ENCODE measurements at places on chromosomes 13 and 19.

DNA sequence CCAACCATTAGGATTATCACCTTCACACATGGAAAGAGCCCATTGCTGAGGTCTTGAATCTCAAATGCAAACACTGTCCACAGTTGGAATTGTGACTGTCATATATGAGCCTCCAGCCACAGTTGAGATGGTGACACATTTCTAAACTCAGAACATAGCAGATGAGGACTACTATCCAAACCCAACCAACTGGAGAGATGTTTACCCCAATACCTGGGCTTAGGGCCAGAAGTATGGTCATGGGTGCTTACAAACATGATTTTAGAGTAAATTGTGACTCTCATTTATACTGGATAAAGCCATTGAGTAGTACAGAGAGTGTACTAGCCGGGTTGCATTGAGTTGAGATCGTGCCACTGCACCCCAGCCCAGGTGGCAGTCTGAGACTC, 14.0 kb upstream of the ZNF681 start:
- no peak for DNase-seq

GRCh38 chr13:35474496-35475211, 1.8 kb downstream of the MAB21L1 start:
- DNase-seq = no peak

DNA sequence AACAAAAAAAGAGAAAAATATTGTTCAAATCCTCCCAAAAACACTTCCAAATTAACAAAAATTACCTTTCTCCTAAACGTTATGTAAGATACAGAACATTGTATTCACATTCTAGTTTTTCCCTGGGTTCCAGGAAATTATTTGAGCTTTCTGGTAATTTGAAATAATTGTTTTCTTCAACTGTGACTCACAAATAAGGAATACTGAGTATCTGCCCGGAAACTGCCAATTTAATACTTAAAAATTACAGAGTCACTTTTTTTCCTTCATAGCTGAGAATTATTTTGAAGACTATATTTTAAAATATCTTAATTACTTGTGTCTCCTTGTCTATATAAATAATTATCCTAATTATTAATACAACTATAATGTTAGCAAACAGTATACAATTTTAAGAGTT, 709.0 kb upstream of the ARGLU1 start:
- no peak for DNase-seq

- no peak for DNase-seq
Measured at GRCh38 chr19:3955688-3956087, 15.2 kb downstream of the DAPK3 start.

GRCh38 chr19:47376589-47377144, 27.6 kb downstream of the DHX34 start:
- no peak for DNase-seq

DNA sequence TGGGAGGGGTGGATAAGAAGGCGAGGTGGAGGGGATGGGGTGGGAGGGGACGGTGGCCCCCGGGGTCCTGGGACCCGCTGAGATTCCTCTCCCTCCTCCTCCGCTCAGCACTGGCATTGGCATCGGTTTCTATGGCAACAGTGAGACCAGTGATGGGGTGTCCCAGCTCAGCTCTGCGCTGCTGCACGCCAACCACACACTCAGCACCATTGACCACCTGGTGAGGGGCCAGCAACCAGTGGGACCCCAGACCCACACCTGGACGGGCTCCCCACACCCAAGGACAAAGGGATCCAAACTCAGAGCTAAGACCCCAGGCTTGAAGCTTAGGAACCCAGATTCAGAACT, 5.9 kb downstream of the TTYH1 start:
- no peak for DNase-seq

GRCh38 chr19:22532388-22533300, 101.5 kb upstream of the ZNF492 start:
- DNase-seq = no peak

GRCh38 chr13:99982731-99983498, 1.3 kb downstream of the ZIC2 start:
- DNase-seq = no peak

DNA sequence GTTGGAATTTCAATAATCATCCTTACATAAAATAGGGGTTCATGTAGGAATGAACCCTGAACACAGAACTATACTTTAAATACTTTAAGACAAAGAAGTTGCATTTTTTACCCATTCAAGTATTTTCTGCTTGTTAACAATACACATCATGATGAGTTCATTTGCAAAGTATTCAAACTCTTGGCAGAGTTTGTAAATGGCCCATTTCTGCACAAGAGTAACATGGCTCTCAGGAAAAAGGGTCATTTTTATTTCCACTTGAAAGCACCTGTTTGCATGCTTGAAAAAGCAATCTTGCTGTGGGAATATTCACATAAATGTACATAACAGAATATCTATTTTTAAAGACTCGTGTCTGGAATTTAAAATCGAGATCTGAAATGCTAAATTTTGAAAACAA, 18.1 kb downstream of the ESD start:
- no peak for DNase-seq

- DNase-seq = no peak
Measured at GRCh38 chr19:49676136-49676783, 811 bp upstream of the PRMT1 start.

DNA sequence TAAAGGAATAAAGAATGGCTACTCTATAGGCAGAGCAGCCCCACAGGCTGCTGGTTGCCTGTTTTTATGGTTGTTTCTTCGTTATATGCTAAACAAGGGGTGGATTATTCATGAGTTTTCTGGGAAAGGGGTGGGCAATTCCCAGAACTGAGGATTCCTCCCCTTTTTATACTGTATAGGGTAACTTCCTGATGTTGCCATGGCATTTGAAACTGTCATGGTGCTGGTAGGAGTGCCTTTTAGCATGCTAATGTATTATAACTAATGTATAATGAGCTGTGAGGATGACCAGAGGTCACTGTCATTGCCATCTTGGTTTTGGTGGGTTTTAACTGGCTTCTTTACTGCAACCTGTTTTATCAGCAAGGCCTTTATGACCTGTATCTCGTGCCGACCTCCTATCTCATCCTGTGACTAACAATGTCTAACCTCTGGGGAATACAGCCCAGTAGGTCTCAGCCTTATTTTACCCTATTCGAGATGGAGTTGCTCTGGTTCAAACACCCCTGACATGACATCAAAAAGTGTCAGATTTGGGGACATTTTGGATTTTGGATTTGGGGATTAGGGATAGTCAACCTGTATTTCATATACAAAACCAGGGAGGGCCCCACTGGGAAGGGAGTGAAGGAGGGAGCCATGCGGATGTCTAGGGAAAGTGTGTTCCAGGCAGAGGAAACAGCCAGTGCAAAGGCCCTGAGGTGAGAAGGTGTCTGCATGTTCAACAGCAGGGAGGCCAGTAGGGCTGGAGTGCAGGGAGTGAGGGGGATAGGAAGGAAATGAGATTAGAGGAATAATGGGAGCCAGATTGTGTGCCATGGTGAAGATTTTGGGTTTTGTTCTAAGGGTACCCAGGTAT, 10.9 kb downstream of the FXYD5 start:
- no peak for DNase-seq

GRCh38 chr13:40169476-40169875, 497.0 kb downstream of the FOXO1 start:
- DNase-seq = no peak

DNA sequence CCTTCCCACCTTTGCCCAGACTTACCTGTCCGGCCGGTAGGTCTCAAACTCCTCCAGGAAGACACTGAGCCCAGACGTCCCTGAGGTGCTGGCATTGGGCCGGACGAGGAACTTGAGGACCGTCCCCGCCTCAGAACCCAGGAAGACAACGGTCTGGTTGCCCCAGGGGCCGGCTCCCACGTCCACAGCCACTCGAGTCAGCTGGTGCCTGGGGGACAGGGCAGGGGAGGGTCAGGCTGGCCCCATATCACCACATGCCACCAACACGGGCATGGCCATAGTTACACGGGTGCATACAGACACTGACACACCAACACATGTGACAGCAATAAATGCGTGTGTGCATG, 8.4 kb upstream of the LRG1 start:
- DNase-seq = no peak

DNA sequence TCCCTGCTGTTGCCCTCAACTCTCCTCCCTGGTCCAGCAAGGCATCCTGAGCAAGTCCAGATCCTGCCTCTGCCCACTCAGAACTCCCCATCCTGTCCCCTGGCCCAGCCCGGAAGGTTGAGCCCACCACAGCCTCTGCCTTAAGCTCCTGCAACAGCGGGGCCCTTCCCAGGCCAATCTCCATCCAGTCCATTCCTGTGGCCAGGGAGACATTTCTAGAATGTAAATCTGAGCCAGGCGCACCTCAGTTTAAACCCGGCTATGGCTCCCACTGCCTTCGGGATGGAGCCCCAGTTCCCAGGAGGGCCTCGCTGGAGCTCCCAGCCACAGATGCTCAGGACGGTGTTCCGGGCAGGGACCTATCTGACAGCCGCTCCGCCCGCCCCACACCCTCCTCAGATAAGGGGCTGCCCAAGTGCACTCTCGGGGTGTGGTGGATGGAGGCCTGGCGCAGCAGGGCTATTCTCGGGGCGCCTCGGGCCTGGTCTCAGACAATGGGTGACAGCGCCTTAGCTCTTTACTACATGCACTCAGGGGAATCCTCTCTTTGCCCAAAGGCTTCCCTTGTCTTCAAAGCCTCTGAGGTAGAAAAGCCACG, 5.3 kb downstream of the TRAPPC6A start:
- DNase-seq = no peak

GRCh38 chr13:50845211-50845610, 1.7 kb upstream of the DLEU7 start:
- DNase-seq = no peak

DNA sequence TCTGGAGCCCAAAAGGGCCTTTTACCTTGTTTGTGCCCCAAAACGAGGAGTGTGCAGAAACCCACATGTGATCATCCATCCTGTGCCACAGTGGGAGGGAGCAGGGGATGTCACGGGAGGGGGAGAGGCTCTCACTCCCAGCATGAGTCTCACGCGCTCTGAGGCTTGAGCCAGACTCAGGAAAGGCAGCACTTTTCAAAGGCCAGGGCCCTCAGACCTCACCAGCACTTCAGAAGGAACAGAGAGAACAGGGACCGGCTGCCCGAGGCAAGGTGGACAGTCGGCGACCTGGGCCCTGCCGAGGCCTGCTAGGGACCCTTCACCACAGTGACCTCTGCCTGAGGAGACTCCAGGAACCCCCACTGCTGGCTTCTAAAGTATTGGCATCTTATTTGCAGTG, 71.7 kb upstream of the WASF3 start:
- DNase-seq = no peak

GRCh38 chr19:4662020-4662695, 8.0 kb downstream of the MYDGF start:
- DNase-seq = no peak

- no peak for DNase-seq
Measured at GRCh38 chr13:100365680-100366079, 222.9 kb downstream of the GGACT start.

DNA sequence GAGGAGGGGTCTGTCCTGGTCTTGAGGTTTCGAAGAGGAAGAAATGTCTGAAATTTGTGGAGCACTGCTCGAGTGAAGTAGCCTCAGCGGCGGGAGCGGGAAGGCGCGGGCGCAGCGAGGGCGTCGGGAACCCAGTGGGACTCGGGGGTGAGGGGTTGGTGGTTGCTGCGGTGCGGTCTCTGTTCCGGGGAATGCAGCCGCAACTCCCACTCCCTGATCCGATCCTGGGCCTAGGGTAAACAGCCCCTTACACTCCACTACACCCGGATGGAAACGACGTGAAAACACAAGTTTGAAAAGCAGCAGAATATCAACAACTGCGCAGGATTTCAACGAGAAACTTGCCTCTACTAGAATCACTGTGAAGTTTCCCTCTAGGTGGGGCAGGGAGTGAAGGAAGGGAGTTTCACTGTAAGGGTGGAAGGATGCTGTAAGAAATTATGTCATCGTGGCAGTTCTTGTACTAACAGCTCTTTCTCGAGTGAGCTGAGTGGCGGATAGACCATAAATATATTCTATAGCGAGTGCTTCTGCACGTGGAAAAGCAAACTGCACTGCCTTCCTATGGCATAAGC, 2.0 kb upstream of the KLF12 start:
- peak; percentile 25 for DNase-seq

GRCh38 chr13:25494698-25495411, 123.1 kb downstream of the ATP8A2 start:
- DNase-seq = no peak

DNA sequence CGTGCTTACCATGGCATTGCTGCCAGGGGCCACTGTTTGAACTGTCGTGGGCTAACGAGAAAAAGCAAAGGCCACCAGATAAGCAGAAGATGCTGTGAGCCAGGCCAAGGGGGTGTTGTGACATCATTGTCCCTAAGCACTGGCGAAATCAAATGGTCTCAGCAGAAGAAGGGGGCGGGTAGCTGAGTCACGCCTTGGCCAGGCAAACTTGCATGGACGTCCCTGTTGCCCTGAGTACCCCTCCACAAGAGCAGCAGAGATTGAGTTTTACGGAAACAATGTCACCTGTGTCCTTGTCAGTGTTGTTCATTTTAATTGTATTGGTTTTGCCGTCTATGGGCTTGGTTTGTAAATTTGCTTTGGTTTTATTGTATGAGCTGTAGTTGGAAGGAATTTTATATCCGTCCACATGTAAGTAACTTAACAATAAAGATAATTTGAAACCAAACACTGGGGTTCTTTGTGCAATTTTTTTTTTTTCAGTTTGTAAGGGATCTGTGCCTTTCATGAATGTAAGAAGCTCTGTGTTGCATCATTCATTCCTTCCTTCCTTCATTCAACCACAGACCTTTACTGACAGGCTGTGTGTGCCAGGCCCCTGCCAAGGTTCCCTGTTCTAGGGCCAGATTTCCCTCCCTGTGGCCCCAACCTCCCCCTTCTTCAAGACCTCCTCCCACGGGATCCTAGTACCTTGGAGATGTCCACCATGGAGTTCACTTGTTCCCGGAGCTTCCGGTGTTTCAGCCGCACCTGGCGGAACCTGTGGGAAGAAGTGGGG, 12.3 kb downstream of the KCNN4 start:
- DNase-seq = no peak

DNA sequence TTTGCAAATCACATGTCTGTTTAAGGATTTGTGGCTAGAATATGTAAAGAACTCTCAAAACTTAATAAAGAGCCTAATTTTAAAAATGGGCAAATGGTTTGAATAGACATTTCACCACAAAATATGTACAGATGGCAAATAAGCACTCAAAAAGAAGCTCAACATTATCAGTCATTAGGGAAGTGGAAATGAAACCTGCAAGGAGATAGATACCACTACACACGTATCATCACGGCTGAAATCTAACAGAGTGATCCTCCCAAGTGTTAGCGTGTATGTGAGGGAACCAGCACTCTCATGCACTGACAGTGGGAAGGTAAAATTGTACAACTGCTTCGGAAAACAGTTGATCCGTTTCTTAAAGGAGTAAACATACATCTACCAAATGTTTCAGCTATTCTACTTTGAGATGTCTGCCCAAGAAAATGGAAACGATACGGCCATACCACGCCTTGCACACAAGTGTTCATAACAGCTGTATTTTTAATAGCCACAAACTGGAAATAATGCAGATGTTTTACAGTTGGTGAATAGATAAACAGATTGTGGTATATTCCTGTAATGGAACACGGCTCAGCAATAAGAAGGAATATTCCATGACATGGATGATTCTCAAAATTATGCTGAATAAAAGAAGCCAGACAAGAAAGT, 14.5 kb downstream of the ARHGEF7 start:
- no peak for DNase-seq

GRCh38 chr19:8238251-8238650, 29.1 kb downstream of the CERS4 start:
- no peak for DNase-seq
